ENCODE measurements at places on chromosomes 2 and 18. TPM values are rescaled to one million over a fixed set of nuclear protein-coding genes. Genes with fewer than 3 reads are reported as not detected.

PTGR3 gene
- 44.5 TPM for polyA plus RNA-seq

RAPGEF4 gene
- polyA plus RNA-seq: 11.2 TPM

CTAGE1 gene
- polyA plus RNA-seq: not detected

APCDD1 gene
- 126 TPM for polyA plus RNA-seq

LBH gene
- polyA plus RNA-seq: 120 TPM

MEP1B gene
- polyA plus RNA-seq: 0.21 TPM

MARCHF4 gene
- polyA plus RNA-seq: 0.11 TPM

SFT2D3 gene
- polyA plus RNA-seq: not detected

GPAT2 gene
- polyA plus RNA-seq: 4.2 TPM
